ENCODE measurements at places on chromosomes 12 and 14.

DNA sequence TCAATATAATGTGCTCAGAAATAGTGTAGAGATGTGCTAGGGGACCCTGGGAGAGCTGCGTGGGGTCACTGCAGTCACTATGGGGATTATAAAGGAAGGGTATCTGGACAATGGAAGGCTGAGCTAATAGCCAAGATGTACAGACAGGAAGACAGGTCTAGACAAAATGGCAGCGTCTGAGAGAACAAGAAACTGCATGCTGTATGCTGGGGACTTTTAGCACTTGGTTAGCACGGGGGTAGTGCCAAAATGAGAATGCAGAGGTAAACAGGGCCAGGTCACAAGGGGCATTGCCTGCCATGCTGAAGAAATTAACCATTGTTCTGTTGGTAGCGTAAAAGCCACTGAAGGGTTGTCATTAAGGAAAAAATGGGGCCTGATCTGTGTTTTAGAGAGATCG, 308.2 kb downstream of the EMP1 start:
- DNase-seq = no peak

DNA sequence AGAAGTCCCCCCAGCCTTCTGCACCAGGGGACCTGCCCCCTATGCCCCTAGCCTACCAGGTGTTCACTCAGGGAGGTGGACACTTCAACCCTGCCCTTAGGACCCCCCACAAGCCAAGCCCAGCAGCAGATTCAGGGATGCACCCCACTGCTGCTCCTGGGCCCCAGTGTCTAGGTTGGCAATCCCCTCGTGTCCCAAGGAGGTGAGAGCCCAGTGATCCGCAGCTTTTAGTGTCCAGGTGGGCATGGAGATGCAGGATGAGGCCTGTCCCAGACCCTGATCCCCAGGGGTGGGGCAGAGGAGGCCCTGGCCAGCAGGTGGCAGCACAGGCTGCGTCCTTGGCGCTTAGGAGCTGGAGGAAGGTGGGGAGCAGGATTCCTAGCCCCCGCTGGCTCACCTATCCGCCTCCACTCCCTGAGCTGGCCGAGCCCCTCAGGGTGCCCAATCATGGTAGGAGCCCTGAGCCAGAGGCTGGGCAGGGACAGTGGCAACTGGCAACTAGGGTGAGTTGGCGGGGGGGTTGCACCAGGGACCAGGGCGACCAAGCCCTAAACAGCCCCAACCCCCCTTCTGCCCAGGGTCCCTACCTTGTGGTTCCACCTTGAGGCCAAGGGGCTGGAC, 4.1 kb downstream of the CKB start:
- peak; percentile 62 for DNase-seq

GRCh38 chr12:106831699-106832098, 57.2 kb downstream of the RIC8B start:
- DNase-seq = no peak

DNA sequence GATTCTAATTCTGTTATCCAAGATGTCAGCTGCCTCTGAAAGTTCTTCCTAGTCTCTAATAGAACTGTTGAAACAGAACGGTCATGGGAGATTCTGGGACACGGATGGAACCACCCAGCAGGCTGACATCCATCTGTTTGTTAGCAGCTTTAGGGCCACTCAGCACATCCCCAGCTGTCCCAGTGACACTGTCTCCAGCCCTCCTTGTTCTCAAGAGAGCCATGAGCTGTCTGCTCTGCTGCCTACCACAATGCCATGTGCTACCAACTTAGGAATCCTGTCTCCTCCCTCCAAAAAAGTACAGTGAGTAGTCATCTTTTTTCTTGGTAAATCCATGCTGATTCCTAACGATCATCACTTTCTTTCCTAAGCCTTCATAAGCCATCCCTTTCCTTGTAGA, 130.5 kb downstream of the ZFP36L1 start:
- DNase-seq = no peak

DNA sequence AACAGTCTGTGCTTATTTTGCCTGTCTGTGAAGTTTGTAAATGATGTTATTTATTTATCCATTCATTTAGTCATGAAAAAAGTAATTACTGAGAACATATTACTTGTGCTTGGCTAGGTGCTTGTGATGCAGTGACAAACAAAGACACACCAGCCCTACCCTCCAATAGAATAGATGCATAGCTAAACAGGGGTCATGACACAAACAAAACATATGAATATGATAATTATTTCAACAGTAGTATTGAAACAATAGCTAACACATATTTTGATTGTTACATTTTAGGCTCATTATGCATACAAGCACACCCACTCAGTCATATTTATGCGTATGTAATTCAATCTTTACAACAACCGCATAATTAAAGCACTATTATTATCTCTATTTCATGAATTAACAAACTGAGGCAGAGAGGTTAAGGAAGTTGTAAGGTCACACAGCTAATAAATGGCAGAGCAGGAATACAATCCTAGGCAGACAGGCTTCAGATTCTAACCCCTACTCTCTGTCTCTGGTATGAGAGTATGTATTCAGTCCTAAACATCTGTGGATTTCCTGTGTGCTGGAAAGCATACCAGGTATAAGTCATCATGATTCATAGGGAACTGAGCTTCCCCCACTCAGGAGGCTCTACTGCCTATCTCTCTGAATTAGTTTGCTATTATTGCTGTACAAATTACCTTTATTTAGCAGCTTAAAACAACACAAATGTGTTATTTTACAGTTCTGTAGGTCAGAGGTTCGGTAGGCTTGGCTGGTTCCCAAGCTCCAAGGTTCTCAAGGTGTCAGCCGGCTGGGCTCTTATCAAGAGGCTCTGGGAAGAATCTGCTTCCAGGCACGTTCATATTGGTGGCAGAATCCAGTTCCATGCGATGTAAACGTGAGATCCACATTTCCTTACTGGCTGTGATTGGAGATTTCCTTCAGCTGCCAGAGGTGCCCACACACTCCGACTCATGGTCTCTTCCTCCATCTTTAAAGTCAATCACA, 509.4 kb downstream of the GALC start:
- DNase-seq = no peak

DNA sequence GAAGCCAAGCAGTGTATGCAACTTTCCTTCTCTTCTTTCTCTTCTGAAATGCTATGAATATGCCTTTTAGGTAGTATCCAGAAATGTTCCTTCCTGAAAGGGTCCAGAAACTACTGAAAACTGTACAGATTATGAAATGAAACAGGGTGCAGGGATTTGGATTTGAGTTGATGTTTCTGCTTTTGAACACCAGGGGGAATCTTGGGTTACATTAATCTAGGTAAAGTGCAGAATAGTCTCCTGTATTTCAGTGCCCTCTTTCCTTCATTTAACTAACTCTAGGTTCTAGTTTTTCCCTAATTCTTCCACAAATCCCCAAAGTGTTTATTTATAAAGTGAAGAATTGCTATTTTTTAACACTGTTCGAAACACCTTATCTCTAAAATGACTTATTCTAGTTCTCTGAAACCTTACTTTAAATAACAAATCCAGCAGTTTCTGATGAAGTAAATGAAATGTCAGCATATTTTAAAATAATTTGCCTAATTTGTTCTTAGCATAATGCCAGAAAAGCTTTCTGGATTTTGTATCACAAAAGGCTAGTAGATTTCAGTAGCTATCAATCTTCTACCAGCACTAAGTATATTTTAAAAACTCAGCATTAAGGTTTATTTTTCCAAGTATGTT, 111.9 kb downstream of the LRRK2 start:
- DNase-seq = no peak

GRCh38 chr14:70857496-70857890, 48.2 kb upstream of the MAP3K9 start:
- no peak for DNase-seq

- DNase-seq = no peak
These were observed 331.6 kb upstream of the STXBP6 start for GRCh38 chr14:25381498-25381897.

DNA sequence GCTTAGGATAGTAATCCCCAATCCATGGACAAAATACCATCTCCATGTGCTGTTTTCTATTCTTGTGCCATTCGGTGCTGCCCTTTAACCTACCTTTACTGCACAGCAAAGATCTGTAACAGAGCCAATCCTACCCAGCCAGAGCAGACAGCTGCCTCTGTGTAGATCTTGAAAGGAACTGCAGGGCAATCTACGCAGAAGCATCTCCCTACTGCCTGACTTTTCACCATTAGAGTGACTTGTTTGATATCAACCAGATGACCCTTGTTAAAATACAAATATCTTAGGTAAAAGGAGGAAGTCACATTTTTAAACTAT, 33.9 kb upstream of the PPM1A start:
- DNase-seq = no peak

GRCh38 chr12:120628919-120629318, 11.5 kb upstream of the CABP1 start:
- no peak for DNase-seq

GRCh38 chr14:103356024-103356682, 22.1 kb downstream of the EIF5 start:
- DNase-seq = no peak

GRCh38 chr12:53941750-53942149, 3.1 kb downstream of the HOXC13 start:
- no peak for DNase-seq

GRCh38 chr14:50823051-50823761, 7.8 kb downstream of the NIN start:
- no peak for DNase-seq

- DNase-seq = no peak
These were observed 2.1 kb upstream of the LGALS3 start for GRCh38 chr14:55126932-55127459.

GRCh38 chr14:61524211-61524806, 171.0 kb upstream of the HIF1A start:
- no peak for DNase-seq

DNA sequence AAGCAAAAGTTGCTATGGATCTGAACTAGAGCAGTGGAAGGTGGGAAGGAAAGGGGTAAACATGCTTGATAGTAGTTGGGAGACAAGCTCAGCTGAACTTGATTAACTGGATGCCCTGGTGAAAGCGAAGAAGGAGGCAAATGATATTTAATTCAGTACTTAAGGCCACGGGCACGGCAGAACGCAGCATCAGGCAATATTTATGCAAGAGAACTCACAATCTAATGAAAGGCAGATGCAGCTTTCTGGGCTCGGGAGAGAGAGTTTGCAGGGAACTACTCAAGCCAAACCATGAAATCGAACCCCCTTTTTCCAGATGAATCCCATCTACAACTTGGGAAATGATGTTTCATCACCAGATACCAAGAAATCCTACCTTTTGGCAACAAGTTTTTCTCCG, 3.5 kb upstream of the CNIH1 start:
- no peak for DNase-seq

- DNase-seq = no peak
These were observed 3.0 kb upstream of the TESC start for GRCh38 chr12:117101953-117102799.

- no peak for DNase-seq
These were observed 20.8 kb upstream of the HSPB8 start for GRCh38 chr12:119157978-119158377.

GRCh38 chr12:96233939-96234461, 39.8 kb downstream of the ELK3 start:
- no peak for DNase-seq

DNA sequence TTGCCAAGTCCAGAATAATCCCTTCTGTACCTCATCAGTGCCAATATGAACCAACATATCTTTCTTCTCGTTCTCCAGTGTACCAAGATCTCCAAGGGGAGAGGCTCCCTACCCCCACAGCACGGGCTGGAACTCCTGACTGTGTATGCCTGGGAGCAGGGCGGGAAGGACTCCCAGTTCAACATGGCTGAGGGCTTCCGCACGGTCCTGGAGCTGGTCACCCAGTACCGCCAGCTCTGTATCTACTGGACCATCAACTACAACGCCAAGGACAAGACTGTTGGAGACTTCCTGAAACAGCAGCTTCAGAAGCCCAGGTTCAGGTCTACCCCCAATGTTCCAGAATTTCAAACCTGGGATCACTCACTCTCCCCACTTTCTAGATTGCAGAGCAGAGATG, 10.5 kb upstream of the OAS2 start:
- DNase-seq = no peak

- DNase-seq = no peak
These were observed 8.7 kb downstream of the LRP1-AS start for GRCh38 chr12:57138526-57139272.

- DNase-seq = no peak
These were observed 336.3 kb downstream of the BMP4 start for GRCh38 chr14:53620317-53620716.

DNA sequence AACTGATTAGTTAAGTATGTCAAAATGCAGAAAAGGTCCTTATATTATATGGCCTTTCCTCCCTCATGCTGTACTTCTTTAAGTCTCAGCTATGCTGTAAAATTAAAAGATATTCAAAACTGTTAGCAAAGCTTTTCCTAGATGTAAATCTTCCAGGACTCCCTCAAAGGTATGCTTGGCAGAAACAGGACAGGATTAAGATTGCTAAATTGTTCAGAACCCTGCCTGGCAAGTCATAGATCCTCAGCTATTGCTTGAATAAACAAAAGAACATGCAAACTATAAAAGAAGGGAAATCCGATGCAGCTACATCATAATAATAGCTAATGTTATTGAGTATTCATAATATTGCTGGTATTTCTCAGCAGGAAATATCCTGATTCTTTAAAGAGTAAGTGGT, 322.6 kb downstream of the CCDC91 start:
- DNase-seq = no peak

- DNase-seq = peak; percentile 97
These were observed at the start of gene MDM1 for GRCh38 chr12:68331869-68332727. Gene MDM1, minus strand, starts transcription at chr12:68332362. Its CDS starts 117 bp downstream, at chr12:68332245.

- no peak for DNase-seq
These were observed 4.3 kb downstream of the SLC2A14 start for GRCh38 chr12:7868391-7868790.

GRCh38 chr14:83975435-83975834, 1554.5 kb upstream of the FLRT2 start:
- no peak for DNase-seq

GRCh38 chr12:1184402-1184801, 193.4 kb downstream of the ERC1 start:
- no peak for DNase-seq

GRCh38 chr12:20505056-20505455, 136.7 kb downstream of the PDE3A start:
- no peak for DNase-seq

DNA sequence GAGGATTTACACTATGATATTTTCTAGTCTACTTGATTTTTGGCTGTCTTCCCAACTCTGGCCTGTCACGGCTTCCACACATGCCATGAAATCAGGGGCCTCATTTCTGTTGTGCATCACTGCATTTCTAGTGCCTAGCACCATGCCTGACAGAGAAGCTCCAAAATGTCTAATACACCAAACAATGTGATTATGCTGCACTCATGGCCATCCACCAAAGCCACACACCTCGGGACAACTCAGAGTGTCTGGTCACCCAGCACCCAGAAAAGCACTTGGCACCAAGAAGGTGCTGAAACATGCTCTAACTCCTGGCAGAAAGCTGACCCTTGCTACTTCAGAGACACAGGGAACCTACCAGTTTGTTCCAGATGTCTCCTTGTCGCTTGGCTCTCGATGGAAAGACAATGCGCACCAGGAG, 11.3 kb downstream of the GCN1 start:
- no peak for DNase-seq

GRCh38 chr14:98945611-98946570, 326.1 kb downstream of the BCL11B start:
- DNase-seq = no peak

GRCh38 chr14:55454264-55455002, 14.0 kb upstream of the TBPL2 start:
- DNase-seq = no peak

Measured in activated naive CD4-positive, alpha-beta T cell treated with Interleukin-2 at 50 U/mL for 16 hours (primary cell).